ENCODE measurements at places on chromosomes 4 and X.

GRCh38 chrX:55867181-55867651 lies 149.7 kb downstream of the RRAGB start:
- DNase-seq = peak; percentile 52

DNA sequence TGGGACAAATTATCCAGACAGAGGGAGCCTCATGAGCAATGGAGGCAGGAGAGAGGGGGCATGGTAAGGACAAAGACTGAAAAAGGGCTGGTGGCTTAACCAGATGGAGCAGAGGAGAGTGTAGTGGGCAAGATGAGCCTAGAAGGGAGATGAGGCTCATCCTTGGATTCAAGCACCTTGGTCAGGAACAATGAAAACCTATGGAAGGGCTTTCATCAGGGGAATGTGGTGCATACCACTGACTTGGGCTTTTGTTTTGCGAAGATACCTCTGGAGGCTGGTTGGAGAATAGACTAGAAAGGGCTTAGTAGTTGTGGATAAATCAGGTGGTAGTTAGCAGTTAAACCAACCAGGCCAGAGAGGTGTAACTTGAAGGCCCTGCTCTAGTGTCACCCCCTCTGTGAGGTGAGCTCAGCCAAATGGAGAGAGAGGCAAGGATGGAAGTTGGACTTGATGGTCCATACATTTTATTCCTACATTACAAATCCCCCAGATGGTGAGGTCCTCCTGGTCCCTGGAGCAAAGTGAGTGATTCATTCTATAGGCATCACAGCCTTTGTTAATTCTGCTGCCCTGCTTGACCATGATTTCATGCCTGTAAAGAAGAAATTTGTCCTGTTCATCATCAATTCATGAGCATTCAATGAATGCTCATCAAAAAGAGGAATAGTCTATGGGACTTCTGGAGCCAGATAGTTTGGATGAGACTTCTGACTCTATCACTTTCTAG lies 264.8 kb upstream of the IGFBP7 start:
- DNase-seq = no peak

GRCh38 chr4:98434816-98435215 lies 173.6 kb downstream of the RAP1GDS1 start:
- DNase-seq = no peak

DNA sequence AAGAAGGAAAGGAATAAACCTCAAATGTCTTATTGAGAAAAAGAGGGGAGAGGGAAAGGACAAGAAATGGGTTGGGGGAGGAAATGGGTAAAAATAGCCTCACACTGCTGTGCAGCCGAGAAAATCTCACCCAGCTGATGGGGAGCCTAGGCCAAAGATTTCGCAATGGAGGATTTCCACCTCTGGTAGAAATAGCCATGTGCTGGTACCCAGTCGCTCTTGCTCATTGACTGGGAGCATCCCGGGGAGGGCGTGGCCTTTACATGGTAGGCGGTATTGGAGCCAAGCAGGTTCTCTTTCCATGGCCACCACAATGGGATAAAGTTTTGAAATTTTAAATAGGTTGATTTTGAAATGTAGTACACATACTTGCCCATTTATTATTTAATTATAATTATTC lies 255.1 kb upstream of the LDB2 start:
- no peak for DNase-seq

GRCh38 chr4:60737858-60738257 lies 462.3 kb upstream of the ADGRL3 start:
- no peak for DNase-seq

- DNase-seq = no peak
Observed at GRCh38 chr4:23234018-23234417, 541.3 kb downstream of the GBA3 start.

GRCh38 chr4:116358633-116359222 lies 726.6 kb downstream of the TRAM1L1 start:
- peak; percentile 60 for DNase-seq

- no peak for DNase-seq
Observed at GRCh38 chr4:113273721-113274220, 224.3 kb downstream of the ANK2 start.

DNA sequence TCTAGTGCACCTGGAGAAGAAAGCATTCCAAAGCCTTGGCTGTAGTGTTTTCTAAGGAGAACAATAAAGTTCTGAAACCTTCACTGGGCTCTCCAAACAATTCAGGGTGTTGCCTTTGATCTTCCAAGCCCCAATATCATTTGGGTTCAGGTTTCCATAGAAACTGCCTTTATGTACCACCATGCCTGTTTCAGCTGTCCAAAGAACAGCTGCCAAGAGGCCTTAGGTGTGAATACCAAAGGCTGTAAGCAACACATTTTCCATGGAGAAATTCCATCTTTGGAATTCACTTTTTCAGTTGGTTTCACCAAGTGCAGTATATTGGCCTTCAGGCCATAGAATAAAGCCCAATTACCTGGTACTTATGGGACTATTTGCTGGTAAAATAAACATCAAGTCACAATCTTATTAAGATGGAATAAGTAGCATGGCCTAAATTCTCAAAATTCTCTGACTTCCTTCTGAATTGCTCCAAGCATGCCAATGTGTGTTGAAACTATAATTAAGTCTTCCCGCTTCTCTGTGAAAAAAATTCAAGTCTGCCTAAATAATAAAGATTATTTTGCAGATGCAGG lies 61.9 kb downstream of the COX18 start:
- DNase-seq = no peak

GRCh38 chr4:54783402-54784110 lies 125.8 kb downstream of the KIT start:
- DNase-seq = no peak

- DNase-seq = no peak
Observed at GRCh38 chr4:150021483-150021882, 56.8 kb upstream of the DCLK2 start.

DNA sequence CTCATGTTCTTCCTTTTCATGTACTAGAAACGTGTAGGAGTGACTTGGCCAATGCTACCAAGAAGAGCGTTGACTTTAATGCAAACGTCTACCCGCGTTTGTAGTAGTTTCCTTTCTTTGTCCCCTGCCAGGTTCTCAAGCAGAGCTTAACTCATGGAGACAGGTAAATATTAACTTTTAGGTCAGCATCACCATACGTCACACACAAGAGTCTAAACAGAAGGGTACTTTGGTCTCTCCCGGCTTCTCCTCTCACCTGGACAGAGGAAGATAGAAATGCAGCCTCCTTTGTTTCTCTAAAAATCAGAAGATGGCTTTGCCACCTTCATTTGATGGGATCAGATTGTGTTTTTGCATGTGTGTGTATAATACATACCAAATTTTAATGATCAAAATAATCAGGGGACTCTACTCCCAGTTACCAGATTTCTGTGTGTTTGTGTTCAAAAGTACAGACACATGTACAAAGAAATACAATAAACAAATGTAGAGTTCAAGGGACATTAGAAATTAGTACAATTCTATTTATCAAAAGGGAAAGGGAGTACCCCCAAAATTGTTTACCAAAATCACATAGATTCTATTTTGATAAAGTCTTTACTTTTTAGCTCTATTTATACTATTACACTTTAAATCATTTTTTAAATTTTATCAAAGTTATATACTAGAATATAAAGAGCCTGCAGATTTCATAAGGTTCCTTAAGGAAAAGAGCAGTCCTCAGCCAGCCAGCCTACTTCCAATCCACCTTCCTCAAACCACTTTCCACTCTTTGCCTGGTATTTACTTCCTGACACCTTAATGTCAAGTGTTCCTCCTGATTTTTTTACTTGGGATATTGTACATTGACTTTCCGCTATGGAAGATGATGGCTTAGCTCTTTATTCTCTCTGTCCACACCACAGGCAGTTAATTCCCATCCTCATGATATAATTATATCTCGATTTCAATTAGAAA lies 195.5 kb downstream of the RELL1 start:
- DNase-seq = no peak

DNA sequence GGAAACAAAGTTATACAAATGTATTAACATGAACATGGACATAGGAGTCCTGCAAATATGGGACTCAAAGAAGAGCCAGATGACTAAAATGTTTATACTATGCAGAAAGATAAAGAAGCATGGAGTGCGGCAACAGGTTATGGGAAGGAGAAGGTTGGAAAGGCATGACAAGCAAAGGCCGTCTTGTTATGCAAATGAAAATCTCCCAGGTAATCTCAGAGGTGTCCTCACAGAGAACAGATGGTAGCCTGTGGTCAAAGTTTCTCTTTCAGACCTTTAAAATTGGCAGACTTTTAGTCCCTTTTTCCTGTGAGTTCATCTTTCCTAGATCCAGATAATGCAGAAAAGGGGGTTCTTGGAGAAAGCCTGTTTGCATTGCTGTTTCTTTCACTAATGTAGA lies 116.4 kb upstream of the BEND4 start:
- no peak for DNase-seq

DNA sequence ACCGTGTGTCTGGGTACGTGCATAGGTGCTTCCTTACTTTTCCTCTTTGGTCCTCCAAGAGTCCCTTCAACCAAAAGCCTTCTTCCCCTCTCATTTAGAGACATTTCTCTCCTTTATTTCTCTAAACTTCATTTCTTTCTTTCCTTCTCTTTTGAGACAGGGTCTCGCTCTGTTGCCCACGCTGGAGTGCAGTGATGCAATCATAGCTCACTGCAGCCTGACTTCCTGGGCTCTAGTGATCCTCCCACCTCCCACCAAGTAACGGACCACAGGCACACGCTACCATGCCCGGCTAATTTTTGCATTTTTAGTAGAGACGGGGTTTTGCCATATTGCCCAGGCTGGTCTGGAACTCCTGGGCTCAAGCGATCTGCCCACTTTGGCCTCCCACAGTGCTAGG lies 42.2 kb downstream of the ACOX3 start:
- no peak for DNase-seq

DNA sequence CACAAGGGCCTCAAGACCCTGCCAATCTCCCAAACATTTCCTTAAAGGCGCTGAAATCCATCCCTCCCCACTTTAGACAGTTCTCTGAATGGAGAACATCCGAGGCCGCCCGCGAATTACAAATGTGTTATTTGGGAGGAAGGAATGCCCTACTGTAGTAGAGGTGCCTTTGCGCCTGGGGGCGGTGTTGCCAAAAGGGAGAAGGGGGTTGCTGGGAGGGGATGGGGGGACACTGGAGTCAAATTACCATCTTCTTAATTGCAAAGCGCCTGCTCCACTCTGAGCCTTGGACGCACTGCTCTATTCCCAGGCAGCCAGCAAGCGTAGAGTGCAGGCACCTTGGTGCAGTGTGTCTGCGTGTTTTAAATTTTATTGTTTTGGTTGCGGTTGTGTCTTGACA lies 2.7 kb downstream of the TMEM255A start:
- DNase-seq = no peak

DNA sequence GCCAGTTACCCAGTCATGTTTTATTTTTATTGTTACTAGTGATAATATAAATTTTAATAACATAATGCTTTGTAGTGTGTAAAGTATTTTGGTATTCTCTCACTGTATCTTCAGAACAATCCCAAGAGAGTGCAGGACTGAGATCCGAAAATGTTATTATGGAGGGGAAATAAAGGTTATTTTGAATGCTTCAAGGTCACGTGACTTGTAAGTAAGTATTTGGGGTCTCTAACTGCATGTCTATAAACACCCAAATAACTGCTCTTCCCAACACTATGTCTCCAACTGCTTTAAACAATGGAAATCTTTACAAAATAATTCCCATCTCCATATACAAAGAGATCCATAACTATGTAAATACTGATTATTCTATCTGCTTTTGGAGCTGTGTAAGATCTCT lies 302.2 kb downstream of the LDB2 start:
- no peak for DNase-seq

DNA sequence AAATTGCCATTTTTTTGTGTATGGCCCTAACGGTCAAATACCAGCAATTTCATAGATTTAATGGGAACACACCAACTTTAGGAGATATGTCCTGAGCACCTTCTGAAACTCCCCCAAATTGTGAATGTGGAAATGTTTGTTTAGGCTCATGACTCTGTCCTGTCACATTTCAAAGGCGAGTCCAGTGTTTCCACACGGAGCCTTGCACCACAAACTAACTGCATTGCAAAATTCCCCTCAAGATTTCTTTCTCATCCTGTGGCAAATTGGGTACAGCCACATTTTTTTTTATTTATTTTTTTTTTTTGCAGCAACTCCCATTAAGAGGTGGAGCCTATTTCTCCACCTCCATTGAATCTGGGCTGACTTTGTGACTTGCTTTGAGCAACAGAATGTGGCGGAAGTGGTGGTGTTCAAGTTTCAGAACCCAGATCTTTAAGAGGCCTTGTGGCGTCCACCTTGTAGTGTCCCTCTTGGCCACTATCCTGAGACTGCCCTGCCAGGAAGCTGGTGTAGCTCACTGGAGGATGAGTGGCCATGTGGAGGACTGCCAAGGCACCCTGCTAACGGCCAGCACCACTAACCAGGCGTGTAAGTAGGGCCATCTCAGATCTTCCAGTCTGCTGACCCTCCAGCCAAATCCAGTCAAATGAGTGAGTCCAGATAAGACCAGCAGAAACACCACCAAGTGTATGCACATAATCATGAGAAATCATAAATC lies 172.4 kb upstream of the SCML1 start:
- DNase-seq = no peak

- no peak for DNase-seq
Observed at GRCh38 chrX:132491191-132491590, 2.4 kb upstream of the MBNL3 start.

DNA sequence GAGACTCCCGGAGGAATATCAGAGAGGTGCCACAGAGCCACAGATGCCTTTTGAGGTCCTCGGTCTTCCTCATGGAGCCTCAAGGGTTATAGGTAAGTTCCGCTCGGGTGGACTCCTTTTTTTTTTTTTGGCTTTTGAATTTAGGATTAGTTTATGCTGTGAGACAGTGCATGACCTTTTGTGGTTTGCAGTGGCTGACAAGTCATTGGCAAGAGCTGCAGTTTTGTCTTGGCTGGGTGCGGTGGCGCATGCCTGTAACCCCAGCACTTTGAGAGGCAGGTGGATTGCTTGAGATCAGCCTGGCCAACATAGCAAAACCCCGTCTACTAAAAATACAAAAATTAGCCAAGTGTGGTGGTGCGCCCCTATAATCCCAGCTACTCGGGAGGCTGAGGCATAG lies 4.5 kb upstream of the GRSF1 start:
- no peak for DNase-seq

- DNase-seq = no peak
Observed at GRCh38 chr4:182881914-182882313, 35.3 kb downstream of the DCTD start.

DNA sequence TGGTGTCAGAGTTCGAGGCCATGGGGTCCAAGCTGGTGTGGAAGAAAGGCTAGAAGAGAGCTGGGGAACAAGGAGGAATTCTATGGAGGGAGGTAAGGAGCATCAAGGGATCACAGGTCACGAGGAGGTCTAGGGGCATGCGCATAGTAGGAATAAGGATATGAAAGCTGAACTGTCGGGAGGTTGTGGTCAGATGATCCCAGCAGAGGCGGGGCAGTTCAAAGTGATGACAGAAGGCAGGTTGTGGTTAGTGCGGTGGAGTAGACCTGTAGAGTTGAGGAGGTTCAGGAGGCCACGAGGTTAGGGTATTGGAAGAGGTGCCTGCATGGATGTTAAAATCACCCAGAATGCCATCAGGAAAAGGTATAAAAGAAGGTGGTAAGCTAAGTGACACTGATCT lies 156.3 kb downstream of the TMEM164 start:
- DNase-seq = no peak
